GM12865 (cell line): ENCODE measurements at places on chromosomes 5 and 9.
A peak's percentile ranks its signal among the peaks of the same experiment; 100 is the strongest.

DNA sequence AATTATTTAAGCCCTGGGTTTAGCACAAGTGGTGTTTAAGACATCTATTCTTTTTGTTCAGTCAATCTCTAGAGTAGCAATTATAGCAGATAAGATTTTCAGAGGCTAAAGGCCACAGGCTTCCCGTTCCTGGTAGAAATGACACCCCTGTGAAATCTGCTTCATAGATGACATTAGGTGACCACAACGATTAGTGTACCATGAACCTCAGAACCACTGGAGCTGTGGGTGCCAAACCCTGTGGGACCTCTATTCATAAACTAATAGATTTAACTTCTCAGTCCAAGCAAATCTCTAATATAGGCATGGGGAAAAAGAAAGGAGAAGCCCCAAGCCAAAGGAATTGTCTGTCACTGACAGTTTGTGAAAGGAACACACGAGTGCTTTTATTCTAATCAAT is 207.4 kb downstream of the ARRDC3 start:
- DNase-seq = peak; percentile 10

DNA sequence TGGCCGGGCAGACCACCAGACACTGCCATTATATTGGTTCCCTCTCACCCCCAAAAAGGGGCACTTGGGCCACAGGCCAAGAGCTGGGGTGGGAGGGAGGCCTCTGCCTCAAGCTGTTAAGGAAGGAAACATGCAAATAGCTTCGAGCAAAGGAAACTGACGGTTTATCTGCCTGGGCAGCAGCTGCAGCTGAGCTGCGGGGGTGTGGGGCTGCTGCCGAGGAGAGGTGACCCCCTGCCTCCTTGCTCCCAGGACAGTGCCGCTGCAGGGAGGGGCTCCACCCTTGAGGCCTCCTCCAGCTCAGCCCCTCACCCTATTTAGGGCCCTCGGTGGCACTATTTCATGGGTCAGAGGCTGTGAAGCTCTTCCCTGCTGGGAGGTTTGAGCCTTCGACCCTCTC is 789 bp downstream of the DOK3 start:
- DNase-seq = peak; percentile 69

GRCh38 chr9:34440017-34440416 is 18.4 kb downstream of the FAM219A start:
- no peak for DNase-seq

DNA sequence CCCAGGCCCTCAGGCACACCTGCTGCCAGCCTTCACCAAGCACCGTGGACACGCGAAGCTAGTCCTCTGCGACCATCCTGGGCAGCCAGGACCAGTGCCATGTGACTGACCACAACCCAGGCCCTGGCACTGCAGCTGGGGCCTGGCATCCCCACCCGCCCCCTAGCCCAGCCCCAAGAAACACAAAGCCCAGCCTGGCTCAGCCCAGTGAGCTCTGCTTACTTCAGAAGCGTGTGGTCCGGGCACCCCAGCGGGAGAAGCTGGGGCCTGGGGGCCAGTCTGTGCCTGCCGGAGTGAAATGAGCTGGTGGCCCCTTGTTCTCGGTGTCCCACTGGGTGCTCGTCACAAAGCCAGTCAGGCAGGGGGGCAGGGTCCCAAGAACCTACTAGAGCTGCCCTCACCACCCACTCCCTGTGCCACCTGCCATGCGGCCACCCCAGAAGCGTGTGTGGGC is 87.9 kb downstream of the KCNT1 start:
- no peak for DNase-seq

DNA sequence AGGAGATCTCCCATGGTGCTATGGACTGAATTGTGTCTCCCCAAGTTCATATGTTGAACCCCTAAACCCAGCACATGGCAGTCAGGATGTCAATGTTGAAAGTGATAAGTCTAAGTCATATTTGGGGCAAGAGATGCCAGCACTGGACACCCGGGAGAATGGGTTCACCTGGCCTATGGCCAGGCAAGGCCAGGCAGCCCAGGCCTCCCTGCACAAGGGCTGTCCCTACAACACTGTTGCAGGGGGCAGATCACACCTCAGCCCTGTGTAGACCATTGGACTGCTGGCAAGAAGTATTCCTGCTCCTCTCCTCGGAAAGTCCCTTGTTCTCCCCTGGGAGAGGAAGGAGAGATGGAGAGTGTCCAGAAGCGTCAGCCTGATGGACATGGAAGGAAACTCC is 240.5 kb downstream of the GADD45G start:
- no peak for DNase-seq

- DNase-seq = no peak
Observed at GRCh38 chr5:40784027-40784653, 14.0 kb downstream of the PRKAA1 start.

DNA sequence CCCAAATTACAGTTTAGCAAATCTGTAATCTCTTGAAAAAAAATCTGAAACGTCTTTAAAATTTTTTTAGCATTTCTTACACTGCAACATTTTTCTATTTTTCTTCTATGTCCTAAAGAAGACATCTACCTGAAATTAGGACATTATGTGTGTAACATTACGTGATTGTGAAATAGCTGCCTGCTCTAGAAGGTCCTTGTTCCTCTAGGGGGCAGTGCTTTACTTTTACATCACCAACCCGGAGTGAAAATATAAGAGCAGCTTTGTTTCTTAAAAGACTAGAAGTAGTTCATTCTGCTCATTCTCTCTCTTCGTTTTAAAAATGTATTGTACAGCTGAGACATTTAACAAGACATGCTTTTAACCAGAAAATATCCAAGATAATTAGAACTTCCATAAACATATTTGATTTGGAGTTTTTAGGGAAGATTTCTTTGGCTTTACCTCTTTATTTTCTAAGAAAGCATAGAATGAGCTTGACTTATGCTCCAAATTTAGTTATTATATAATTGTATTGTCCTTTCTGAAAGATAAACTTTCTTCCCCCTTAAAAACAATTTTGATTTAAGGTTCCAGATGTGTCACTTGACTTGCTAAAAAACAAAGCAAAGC is 48.1 kb upstream of the RIOK2 start:
- DNase-seq = peak; percentile 74

DNA sequence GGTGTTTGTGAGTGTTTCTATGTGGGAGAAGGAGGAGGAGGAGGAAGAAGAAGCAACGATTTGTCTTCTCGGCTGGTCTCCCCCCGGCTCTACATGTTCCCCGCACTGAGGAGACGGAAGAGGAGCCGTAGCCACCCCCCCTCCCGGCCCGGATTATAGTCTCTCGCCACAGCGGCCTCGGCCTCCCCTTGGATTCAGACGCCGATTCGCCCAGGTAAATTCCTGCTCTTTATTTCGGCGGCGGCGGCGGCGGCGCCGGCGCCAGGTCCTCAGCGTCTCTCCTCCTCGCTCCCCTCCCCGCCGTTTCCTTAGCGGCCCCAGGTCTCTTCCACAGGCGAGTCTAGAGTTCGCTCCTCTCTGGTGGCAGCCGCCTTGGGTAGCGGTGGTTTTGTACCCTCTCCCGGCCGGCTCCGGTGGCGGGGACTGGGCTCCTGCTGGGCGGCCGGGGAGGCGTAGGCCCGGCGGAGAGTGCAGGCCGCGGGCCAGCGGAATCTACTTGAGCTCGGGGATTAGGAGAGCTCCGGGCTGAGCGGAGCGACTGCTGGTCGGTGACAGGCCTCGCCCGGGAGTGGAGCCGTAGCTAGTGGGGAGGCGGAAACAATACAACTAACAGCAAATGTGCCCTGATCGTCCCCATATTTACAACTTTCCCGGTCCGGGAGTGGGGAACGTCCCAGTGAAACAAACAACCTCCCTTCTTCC is 547 bp downstream of the NIPBL start:
- DNase-seq = peak; percentile 77

DNA sequence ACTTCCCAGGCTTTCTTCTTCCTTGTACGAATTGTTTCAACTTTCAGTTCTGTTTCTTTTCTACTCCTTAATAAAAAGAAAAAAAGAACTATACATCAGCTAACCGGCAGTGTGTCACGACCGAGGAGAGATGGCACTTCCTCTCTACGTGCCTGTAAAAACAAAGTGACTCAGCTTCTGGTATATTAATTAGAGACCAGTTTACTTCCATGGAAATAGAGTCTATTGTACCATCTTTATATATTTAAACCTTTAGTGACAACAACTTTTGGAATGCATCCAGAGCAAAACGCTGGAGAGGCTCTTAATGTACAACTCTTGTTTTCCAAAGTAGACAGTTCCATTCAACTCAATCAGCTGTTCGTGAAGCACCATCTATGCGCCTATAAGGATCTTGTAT is 94.5 kb upstream of the LIFR start:
- DNase-seq = no peak

- DNase-seq = no peak
Observed at GRCh38 chr9:127874301-127875221, 2.9 kb downstream of the AK1 start.

GRCh38 chr5:159083548-159084452 is 15.9 kb downstream of the EBF1 start:
- peak; percentile 53 for DNase-seq

- peak; percentile 81 for DNase-seq
Observed at GRCh38 chr5:124952566-124952965, 206.1 kb upstream of the ZNF608 start.

- DNase-seq = no peak
Observed at GRCh38 chr5:27594141-27594540, 555.8 kb upstream of the CDH9 start.

DNA sequence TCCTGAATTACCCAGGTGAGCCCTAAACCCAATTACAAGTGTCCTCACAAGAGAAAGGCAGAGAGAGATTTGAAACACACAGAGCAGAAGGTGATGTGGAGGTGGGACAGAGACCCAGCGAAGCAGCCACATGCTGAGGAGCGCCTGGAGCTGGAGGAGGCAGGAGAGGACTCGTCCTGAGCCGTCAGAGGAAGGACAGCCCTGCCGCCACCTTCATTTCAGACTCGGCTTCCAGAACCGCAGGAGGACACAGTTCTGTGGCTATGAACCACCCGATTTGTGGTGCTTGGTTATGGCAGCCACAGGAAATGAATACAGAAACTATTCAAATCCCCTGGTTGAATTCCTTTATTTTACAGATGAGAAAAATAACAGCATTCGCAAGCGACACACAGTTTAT is 16.4 kb upstream of the FBP1 start:
- no peak for DNase-seq

DNA sequence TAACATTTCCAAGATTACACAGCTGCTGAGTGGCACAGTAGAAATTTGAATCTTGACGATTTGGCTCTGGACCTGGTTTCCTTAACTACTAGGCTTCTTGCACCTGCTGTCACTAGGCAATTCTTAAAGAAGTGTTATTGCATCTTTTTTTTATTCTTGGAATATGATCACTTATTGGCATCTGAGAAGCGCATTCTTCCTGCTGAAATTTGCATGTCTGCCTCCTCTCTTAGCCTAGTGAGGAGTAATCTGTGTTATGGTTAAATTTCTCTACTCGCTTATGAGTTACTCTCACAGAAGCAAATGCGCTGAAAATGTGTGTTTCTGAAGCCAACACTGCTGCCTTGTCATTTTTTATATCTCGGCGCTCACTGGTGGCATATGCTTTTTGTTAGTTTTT is 89.3 kb downstream of the WDR41 start:
- no peak for DNase-seq

- DNase-seq = peak; percentile 59
Observed at GRCh38 chr9:5479994-5480694, 29.8 kb downstream of the CD274 start.

GRCh38 chr5:114355086-114355830 is 6.6 kb upstream of the KCNN2 start:
- no peak for DNase-seq

- DNase-seq = no peak
Observed at GRCh38 chr5:72242796-72243475, 77.1 kb downstream of the MRPS27 start.

GRCh38 chr9:33082128-33082527 is 5.7 kb upstream of the SMU1 start:
- no peak for DNase-seq

GRCh38 chr5:80302636-80303035 is 17.2 kb upstream of the SPZ1 start:
- DNase-seq = no peak

- no peak for DNase-seq
Observed at GRCh38 chr9:134518004-134518606, 123.5 kb upstream of the COL5A1 start.

GRCh38 chr9:137032858-137033257 is 970 bp upstream of the FUT7 start:
- DNase-seq = peak; percentile 62

- no peak for DNase-seq
Observed at GRCh38 chr9:121349009-121349408, 21.0 kb downstream of the STOM start.

GRCh38 chr5:79878721-79879336 is 112.2 kb downstream of the MTX3 start:
- DNase-seq = peak; percentile 44

DNA sequence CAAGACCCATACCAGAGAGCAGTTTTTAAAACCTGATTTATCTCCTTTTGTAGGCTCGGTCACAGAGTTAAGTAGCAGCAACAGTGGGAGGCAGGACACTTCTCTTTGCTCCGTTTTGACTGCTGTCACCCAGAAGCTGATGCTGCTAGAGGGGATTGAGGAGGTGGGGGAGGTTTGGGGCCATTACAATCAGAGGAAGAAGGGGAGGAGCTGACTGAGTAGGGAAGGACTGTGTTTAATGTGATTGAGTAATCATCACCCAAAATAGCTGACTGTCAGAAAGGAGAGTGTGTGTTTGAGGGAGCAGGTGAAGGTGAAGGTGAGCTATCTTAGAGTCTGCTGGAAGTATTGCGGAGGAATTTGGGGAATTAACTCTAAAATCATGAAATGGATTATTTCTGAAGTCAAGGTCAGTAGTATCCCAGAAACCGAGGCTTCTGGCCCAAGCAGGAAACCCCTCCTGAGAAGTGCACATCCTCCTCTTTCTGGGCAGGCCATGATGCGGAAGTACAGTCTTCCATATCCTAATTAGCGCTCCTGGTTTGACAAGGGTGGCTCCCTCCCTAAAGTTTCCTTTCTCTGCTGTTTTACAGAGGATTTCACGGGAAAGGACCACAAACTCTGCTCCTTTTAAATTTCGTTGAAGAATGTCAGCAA is 214.9 kb downstream of the PLK2 start:
- DNase-seq = no peak

GRCh38 chr9:78146241-78146640 is 89.6 kb upstream of the CEP78 start:
- DNase-seq = no peak

- DNase-seq = peak; percentile 1
Observed at GRCh38 chr5:52356311-52356918, 431.3 kb upstream of the ITGA1 start.

DNA sequence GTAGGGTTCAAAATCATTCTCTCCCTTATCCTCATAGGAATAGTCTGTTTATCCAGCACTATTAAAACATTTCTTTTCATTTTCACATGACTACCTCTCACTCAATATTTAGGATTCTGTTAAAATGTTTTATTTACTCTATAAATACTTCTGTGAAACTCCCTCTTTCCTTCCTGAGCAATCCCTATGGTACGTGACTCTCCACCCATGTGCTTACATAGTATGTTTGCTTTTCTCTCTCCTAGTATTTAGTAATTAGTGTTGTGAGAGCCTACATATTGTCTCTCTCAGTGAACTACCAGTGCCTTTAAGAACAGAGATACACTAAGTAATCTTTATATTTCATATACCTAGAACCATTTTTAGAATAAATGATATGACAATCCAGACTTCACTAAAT is 46.0 kb downstream of the PTPRD start:
- DNase-seq = no peak

- DNase-seq = no peak
Observed at GRCh38 chr5:76908166-76908565, 44.7 kb upstream of the CRHBP start.

GRCh38 chr5:168347368-168348083 is 56.1 kb downstream of the WWC1 start:
- DNase-seq = peak; percentile 46
